NCI-H526 (cell line): ENCODE measurements at places on chromosomes 2 and 18.

GRCh38 chr2:191247381-191248057, 2.3 kb downstream of the MYO1B start:
- DNase-seq, result peak; percentile 83

- DNase-seq, result no peak
Measured at GRCh38 chr2:58572731-58573130, 331.6 kb upstream of the FANCL start.

DNA sequence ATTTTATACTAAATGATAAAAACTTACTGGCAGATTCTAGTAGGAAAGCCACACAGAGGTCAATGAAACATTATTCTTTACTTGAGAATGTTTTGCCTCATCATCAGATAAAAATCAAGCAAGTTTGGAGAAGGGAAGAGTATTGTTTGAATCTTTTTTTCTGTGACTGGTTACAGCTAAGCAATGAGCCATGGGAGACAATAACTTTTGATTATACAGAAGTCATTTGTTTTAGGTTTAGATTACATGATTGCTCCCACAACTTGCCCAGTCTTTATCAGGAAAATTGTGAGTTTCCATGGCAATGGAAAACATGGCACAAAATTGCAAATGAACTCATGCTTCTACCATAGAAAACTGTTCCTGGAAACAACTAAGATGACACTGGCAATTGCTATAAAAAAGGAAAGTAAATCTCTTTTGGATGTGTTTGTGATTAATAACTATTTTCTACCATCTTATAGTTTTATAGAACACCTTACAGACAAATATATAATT, 476.8 kb downstream of the MBD2 start:
- no peak for DNase-seq

- peak; percentile 60 for DNase-seq
Measured at GRCh38 chr2:62196278-62196901, 475 bp downstream of the B3GNT2 start.

GRCh38 chr2:172333978-172334330, 93.4 kb upstream of the ITGA6 start:
- no peak for DNase-seq

GRCh38 chr18:48723837-48724236, 185.0 kb downstream of the CTIF start:
- DNase-seq, result no peak

GRCh38 chr2:107137706-107138105, 251.7 kb upstream of the ST6GAL2 start:
- DNase-seq, result peak; percentile 3

DNA sequence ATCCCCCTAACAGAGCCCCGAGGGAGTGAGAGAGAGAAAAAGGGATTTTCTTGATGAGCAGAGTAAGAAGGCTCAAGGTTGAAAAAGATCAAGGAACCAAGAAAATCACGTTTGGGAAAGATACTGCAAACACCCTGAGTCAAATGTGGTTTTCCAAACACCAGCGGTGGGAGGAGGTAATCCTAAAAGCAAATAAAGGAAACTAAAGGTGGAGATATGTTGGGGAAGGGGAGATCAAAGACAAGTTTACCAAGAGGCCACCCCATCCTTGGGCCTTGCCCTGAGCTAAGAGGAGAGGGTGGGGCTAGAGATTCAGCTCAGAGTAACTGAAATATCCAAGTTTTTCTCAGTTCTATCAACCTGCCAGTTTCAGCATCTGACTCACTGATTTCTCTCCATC, 332.3 kb downstream of the ETAA1 start:
- no peak for DNase-seq

- peak; percentile 77 for DNase-seq
Measured at GRCh38 chr2:241558532-241559322, at the start of gene BOK. Gene BOK, plus strand, starts transcription at chr2:241558745. Its CDS starts 739 bp downstream, at chr2:241559484.

GRCh38 chr2:165889798-165890197, 63.8 kb downstream of the TTC21B start:
- no peak for DNase-seq

DNA sequence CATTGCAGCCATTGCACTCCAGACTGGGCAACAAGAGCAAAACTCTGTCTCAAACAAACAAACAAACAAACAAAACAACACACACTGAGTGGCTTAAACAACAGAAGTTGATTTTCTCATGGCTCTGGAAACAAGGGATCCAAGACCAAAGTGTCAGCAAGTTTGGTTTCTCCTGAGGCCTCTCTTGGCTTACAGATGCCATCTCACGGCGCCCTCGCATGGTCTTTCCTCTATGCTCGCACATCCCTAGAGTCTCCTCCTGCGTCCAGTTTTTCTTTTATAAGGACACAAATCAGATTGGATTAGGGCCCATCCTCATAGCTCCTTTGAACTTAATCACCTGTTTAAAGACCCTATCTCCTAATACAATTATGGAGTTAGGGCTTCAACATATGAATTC, 133.4 kb upstream of the LRRTM1 start:
- no peak for DNase-seq

DNA sequence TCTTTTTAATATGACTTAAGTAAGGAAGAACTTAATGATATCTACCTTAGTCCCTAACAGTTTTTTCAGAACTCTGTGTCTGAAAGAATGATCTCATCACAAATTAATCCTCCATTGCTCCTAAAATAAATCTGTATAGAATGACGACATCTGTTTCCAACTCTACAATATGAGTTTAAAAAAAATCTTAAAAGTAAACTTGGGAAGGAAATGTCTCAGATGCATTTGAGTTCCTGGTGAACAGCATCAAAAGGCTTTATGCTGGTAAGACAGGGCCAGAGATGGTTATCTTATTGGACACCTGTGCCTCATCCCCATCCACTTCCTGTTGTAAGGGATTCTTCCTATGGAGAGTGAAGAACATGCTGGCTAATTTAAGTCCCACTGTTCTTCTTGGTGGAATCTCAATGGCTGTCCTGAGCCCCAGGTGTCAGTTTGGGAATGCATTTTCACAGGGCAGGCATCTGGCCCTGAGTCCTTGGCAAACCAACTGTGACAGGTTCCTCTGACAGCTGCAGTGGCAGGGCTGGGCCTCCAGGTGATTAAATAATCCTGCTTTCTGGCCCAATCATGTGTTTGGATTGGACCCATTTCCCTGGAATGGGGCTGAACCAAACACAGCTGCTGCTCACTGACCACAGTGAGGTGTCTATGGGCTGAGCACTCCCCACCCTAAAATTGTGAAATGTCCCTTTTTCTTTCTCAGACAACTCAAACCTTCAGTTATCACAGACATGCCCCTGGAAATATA, 12.9 kb upstream of the NCKAP5 start:
- no peak for DNase-seq

- no peak for DNase-seq
Measured at GRCh38 chr2:238586931-238587775, 160.4 kb downstream of the ASB1 start.

DNA sequence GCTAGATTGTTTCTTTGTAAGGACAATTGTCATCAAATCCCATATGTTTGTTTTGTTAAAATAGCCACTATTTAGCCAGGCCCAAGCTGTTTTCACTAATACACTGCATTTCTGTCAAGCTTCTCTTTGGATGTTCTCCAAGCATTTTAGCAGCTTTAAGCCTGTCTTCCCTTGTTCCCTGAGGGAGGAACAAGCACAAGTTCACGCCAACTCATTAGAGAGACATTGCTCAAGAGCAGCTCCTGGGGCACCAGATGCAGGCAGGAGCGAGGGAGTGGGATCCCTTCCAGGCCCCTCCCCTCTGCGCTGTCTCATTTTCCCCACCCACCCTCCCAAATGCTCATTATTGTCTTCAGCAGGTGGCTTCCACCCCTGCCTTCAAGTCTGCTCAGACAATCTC, 32.6 kb upstream of the PPP3R1 start:
- no peak for DNase-seq

DNA sequence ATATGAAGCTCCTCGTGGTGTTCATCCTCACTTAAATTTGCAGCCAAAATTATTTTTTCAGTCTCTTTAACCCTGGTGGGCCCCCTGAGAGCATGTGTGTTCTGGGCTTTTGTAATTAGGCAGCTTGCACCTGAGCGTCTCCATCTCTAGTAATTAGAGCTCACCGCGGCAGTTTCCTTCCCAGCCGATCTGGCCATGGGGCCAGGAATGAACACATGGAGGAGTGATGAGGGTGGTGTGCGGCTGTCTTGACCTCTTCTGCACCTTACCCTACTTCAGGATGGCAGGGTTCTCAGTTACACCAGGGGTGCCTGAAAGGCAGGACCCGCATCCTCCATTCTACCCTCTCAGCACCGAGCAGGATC, 98.5 kb downstream of the AFF3 start:
- no peak for DNase-seq

- DNase-seq, result no peak
Measured at GRCh38 chr2:199405241-199405640, 52.5 kb downstream of the SATB2 start.

GRCh38 chr2:142188562-142188961, 57.7 kb upstream of the LRP1B start:
- no peak for DNase-seq

DNA sequence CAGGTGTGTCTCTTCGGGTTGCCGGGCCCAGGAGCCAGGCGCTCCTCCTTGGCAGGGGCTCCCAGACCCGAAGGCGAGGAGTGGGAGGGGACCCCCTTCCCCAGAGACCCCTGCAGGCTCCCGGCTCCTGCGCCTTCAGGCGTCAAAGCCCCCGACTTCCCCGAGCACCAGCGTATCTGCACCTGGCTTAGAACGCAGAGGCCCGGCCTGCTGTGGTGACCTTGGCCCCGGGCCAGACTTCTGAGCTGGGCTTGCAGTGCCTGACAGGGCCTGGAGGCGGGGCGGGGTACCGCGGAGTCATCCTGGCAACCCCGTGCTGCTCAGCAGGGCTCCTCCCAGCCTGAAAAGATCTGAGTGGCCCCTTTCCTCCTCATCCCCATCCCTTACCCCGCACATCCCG, 27.0 kb downstream of the SKA1 start:
- DNase-seq, result no peak

DNA sequence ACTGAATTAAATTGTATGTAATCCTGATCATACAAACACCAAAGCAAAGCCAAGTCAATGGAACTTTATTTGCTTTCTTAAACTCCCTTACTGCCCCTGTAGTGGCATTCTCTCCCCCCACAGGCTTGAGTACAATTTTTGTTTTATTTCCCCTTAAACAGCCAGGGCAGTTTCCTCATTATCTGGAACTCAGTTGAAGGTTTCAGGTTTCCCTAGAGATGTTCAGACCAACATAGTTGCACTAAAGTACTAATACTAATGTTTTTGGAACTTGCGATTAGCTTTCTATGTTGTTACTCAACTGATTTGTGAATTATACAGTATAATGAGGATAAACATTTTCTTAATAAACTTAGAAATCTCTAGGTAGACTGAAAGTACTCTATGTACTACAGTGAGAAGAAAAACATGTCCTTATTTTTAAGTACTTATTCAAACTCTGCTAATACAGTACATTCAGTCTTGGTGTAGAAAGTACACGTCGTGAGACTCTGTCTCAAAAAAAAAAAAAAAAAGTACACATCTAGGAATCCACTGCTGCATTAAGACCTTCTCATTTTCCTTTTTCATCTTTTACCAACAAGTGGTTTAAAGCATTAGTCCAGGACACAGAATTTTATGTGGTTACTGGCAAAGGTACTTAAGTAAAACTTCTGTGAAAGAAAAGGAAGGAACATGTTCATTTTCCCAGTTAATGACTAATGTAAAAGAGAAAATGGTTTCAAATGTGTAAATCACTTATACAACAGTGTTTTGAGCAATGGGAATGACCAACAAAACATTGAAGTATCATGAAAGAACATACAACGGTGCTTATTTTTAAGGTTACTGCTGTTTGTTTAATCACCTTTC, 209.5 kb upstream of the SMAD7 start:
- no peak for DNase-seq

- DNase-seq, result no peak
Measured at GRCh38 chr2:135198481-135198880, 146.4 kb downstream of the RAB3GAP1 start.

GRCh38 chr2:68987021-68987503, 12.6 kb downstream of the GKN1 start:
- no peak for DNase-seq

- no peak for DNase-seq
Measured at GRCh38 chr2:204487447-204488229, 57.6 kb upstream of the PARD3B start.

- DNase-seq, result peak; percentile 35
Measured at GRCh38 chr18:34493099-34493544, 217.0 kb upstream of the DTNA start.

DNA sequence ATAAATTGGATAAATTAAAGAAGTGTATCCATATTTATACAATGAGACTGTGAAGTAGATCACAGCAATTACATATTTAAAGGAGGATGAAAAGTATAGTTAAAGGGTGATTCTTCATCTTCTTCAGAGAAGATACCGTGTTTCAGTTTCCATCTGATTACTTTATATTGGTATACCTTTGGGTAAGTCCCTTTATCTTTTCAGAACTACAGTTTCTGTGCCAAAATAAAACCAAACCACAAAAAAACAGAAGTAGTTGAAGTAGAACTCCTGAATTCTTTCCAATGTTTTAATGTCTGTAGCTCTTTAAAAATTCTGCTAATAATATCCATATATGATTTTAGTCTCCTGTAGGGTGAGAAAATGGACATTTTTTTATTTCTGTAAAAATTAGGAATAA, 231.2 kb upstream of the LINC00305 start:
- DNase-seq, result no peak

DNA sequence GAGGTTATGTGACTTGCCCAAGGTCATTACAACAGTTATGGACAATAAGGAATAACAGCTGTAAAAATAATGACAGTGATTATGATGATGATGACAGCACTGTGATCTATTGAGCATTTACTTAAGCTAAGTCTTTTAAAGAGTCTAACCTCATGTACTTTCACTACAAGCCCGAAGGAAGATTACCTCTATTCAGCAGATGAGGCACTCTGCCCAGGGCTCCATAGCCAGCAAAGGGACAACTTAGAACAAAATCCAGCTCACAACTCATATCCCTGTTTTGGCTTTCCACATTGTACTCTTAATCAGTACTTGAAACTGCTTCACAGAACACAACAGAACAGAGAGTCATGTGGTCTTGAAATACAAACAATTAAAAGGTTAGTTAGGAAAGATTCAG, 290.2 kb downstream of the ZNF385B start:
- DNase-seq, result no peak

GRCh38 chr2:211347328-211347727, 790.9 kb downstream of the CPS1 start:
- DNase-seq, result no peak

DNA sequence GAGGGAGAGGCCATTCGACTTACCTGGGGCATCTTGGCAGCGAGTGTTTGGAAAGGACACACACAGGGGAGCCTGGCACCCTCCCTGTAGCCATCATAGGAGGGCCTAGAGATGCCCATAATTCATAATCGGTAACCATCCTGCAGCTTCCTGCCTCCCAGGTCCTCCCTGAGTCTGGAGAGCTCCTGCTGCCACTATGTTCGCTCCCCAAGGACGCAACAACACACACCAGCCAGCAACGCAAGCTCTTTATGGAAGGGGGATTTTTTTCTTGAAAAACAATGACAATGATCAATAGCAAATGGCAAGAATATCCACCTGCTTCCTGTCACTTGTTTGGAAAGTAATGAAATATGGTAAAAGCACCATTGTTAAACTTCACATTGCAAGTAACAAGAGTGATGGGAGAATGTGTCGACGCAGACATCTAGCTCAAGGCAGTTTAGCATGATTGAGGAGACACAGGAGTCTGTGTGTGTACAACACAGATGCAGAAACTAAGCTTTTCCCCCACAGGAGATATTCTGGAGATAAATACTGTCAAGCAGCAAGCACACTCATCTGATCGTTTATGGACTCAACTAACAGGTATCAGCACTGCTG, 24.9 kb upstream of the CREG2 start:
- DNase-seq, result no peak
